Naive thymus-derived CD8-positive, alpha-beta T cell (primary cell): ENCODE measurements at places on chromosomes 12 and 14.

- no peaks in the 10 kb centered on the region for H3K4me1 ChIP-seq
- peaks cover 16% of the 10 kb centered on the region for H3K27me3 ChIP-seq
- DNase-seq, result no peak
Observed at GRCh38 chr12:112752303-112752702, 39.2 kb upstream of the RPH3A start.

DNA sequence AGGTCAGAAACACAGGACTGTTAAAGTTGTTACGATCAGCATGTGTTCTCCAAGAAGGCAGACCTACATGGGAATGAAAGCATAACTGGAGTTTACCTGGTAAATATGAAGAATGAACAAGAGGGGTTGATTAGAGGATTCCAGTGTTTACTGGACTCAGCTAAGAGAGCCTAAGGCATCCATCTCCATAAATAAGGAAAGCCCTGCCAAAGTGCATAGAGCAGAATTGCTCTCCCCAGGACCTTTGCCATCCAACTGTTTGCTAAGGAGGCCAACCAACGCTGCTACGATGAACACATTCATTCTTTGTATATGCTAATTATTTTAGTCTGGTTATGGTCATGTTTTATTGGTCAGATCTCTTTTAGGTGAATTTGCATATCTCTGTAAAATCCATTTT lies 17.1 kb upstream of the PAWR start:
- DNase-seq, result no peak
- no peaks in the 10 kb centered on the region for H3K4me1 ChIP-seq
- H3K27me3 ChIP-seq, result no peaks in the 10 kb centered on the region
- H3K27ac ChIP-seq, result no peak overlapping the region
- no peak overlapping the region for H3K4me3 ChIP-seq

GRCh38 chr12:121992059-121992879 lies 29.4 kb upstream of the BCL7A start:
- peak overlapping the region; percentile 77 for H3K27ac ChIP-seq
- H3K4me3 ChIP-seq, result no peak overlapping the region
- DNase-seq, result peak; percentile 37
- peaks cover 4% of the 10 kb centered on the region for H3K4me1 ChIP-seq
- H3K36me3 ChIP-seq, result no peaks in the 10 kb centered on the region
- H3K27me3 ChIP-seq, result no peaks in the 10 kb centered on the region

DNA sequence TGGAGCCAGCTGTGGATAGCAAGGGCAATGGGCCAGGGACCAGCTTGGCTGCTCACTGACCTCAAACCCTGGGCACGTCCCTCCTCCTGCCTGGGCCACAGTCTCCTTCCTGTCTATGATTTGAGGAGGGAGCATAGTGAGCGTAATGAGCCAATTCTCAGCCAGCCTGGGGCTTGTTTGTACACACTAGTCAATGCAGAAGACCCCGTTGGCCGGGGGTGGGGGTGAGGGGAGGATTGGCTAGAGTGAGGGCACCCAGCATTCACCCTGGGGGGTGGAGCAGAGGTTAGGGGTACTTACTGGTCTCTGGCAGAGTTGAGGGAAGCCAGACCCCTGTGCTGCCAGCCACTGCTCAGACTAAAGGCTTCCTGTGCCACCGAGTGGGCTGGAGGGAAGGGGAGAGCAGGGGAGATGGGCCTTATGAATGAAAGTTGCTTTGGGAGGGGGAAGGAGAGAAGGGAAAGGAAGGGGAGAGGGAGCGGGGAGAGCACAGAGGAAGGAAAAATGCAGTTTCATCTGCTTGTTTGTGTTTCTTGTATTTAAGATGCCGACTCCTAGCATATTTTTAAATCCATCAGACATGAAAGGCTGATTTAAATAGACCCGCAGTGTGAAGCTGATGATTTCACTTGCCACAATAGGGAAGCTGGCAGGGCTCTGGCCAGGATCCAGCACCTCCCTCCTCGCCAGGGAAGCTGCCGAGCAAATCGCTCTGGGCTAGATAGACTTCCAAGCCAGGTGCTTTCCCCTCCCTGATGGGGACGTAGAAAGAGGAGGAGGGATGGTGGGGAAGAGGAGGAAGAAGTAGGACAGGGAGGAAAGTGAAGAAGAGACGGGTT lies 114.0 kb downstream of the PRMT8 start:
- peaks cover 8% of the 10 kb centered on the region for H3K4me1 ChIP-seq
- H3K27me3 ChIP-seq, result peaks cover 4% of the 10 kb centered on the region
- peaks cover 17% of the 10 kb centered on the region for H3K36me3 ChIP-seq
- H3K27ac ChIP-seq, result peak overlapping the region; percentile 81
- H3K4me3 ChIP-seq, result no peak overlapping the region

DNA sequence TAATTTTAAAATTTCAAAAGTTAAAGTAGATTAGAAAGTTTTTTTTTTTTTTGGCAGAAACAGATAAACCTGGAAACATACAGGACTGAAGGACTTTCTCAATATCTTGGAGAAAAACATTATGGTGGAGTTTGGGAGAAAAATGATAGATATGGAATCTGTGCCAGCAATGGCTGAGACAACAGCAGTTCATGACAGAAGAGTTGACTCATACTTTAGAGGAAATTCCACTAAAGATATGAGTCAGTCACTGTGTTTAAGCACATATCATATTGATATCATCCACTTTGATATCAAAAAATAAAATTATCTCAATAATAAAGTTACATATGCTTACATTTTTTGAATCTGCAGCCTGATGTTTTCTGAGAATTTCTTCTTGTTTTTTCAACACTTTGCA lies 193.9 kb upstream of the OR4E1 start:
- no peak overlapping the region for H3K4me3 ChIP-seq
- DNase-seq, result no peak
- no peaks in the 10 kb centered on the region for H3K36me3 ChIP-seq
- no peak overlapping the region for H3K27ac ChIP-seq
- peaks cover 8% of the 10 kb centered on the region for H3K4me1 ChIP-seq

DNA sequence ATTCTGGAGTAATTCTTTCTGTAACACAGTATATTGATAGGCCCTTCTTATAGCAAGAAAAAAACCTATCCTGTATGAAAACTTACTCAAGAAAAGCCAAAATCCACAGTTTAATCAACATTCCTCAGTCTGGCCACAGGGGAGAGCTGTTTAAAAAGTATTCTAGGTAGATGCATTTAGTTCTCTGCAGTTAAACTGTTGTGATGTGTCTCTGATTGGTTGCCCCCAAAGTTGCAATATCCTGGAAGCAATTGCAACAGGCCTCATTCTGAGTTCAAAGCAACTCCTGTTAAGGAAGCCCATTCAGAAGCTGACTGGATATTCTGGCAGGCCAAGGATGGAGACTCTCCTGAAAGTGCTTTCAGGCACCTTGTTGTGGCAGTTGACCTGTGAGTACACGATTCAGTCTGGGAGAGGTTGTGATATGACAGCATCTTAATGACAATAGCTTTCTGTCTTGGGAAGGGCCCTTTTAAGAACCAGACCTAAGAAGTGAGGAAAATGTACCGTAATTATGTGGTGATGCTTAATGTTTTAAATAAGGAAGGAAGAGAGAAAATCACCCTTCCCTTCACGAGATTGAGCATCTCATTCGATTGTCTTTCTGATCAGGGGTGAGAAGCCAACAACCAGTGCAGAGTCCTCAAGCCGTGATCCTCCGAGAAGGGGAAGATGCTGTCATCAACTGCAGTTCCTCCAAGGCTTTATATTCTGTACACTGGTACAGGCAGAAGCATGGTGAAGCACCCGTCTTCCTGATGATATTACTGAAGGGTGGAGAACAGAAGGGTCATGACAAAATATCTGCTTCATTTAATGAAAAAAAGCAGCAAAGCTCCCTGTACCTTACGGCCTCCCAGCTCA lies 420.7 kb downstream of the DAD1 start:
- H3K4me3 ChIP-seq, result peak overlapping the region; percentile 89
- H3K36me3 ChIP-seq, result peaks cover 6% of the 10 kb centered on the region
- peak overlapping the region; percentile 80 for H3K27ac ChIP-seq
- DNase-seq, result peak; percentile 37

DNA sequence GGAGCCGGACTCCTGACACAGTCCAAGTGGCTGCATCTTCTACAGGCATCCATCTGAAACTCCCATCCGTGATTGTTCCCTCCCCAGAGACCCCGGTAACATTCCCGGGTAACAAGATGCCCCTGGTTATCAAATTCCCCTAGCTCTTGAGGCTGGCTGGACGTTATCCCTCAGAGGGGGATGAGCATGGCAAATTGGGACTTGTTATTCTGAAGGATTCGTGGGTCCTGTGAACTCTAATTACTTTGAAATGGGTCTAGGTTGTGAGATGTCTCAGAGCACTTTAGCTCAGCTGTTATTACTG lies 642 bp upstream of the PAN2 start:
- H3K36me3 ChIP-seq, result peaks cover 3% of the 10 kb centered on the region
- no peak for DNase-seq
- no peaks in the 10 kb centered on the region for H3K27me3 ChIP-seq
- H3K4me3 ChIP-seq, result peak overlapping the region; percentile 94
- peak overlapping the region; percentile 99 for H3K27ac ChIP-seq
- H3K4me1 ChIP-seq, result peaks cover 59% of the 10 kb centered on the region

DNA sequence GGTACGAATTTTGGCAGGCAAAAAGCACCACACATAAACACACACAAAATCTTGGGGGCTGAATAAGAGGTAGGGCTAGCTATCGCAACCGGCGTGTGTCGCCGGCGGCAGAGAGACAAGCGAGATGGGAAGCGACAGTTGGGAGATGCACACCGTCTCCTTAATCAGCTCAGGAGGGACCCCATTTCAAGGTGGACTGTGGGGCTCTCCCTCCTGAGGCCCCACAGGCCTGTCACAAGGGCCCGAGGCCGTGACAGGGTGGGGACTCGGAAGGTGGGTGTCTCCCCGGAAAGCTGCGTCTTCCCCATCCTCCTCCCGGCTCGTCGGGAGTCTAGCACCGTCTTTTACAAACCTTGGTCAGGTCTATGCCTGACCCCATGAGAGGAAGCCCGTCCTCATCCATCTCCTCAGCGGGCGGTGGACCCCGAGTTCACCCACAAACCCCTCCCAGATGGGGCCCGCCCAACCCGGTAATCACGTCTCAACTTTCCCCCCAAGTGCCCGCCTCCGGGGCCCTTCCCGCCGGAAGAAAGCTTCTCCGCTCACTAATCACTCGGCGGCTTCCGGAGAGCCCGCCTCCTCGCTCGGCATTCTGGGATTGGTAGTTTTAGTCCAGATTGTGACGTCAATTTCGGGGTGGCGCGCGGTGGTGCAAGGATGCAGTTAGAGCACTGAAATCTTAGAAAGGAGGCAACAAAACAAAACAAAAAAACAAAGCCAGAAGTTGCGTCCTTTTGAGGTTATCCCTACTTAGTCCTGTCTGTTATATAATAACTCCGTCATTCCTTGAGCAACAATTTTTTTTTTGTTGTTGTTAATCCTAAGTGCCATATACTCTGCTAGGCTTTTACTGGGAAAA lies at the start of gene WASHC3:
TSS of gene WASHC3 (minus strand) at position 432 of the 859 bp plus-strand sequence. CDS start at position 403, 29 bp downstream.
- peaks cover 3% of the 10 kb centered on the region for H3K27me3 ChIP-seq
- peaks cover 33% of the 10 kb centered on the region for H3K36me3 ChIP-seq
- peak; percentile 93 for DNase-seq
- H3K4me3 ChIP-seq, result peak within 1 kb of the TSS; percentile 94

DNA sequence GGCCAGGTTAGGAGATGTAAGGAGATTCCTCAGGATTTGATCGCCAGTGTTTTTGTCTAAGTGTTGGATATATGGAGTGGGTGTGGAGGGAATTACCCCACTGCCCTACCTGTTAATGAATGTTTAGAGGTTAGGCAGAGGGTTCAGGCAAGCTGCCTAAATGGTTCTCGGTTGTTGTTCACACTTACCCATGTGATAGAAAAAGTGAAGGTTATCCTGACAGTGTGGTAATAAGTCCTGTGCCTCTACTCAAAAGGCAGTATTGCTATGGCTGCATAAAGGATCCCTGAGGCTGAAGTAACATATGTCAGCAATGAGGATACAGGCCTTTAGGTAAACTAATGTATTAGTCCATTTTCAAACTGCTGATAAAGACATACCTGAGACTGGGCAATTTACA lies 112.0 kb downstream of the GPHN start:
- no peak for DNase-seq
- no peaks in the 10 kb centered on the region for H3K27me3 ChIP-seq
- H3K36me3 ChIP-seq, result peaks cover 19% of the 10 kb centered on the region

DNA sequence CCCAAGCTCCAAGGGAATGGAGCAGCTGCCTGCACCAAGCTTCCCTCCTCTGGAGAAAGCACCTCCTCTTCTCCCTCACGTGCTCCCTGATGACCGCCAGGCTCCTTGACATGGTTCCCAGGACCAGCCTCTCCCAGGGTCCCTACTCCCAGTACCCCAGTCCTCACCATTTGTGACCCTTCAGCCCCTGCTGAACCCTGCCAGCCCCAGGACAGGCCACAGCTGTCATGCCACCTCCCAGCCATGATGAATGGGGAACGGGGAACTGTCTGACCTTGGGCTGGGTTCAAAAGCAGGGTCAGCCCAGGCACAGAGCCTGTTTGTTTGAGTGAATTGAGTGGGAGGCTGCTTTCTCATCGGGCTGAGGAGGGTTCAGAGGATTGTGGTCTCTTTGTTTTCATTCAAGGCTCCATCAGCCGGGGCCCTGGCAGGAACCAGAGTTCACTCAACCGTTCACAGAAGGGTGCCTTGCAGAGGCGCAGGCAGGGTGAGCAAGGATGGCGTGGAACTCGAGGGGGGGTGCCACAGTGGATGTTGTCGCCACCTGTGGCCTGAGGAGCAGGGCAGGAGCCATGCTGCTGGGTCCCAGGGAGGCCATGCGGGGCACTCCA lies 344.5 kb upstream of the SFSWAP start:
- no peak overlapping the region for H3K4me3 ChIP-seq
- H3K27ac ChIP-seq, result no peak overlapping the region
- DNase-seq, result no peak

GRCh38 chr12:6548966-6549683 lies 6.7 kb downstream of the IFFO1 start:
- H3K36me3 ChIP-seq, result peaks cover 4% of the 10 kb centered on the region
- H3K27me3 ChIP-seq, result no peaks in the 10 kb centered on the region
- DNase-seq, result no peak
- peaks cover 37% of the 10 kb centered on the region for H3K4me1 ChIP-seq

GRCh38 chr12:103884316-103884715 lies 43.3 kb upstream of the NT5DC3 start:
- H3K27me3 ChIP-seq, result no peaks in the 10 kb centered on the region
- peak; percentile 59 for DNase-seq
- no peak overlapping the region for H3K27ac ChIP-seq
- H3K36me3 ChIP-seq, result no peaks in the 10 kb centered on the region

- H3K4me1 ChIP-seq, result peaks cover 79% of the 10 kb centered on the region
- H3K27ac ChIP-seq, result peak overlapping the region; percentile 87
- no peaks in the 10 kb centered on the region for H3K36me3 ChIP-seq
- DNase-seq, result no peak
- no peaks in the 10 kb centered on the region for H3K27me3 ChIP-seq
Observed at GRCh38 chr14:61483476-61483875, 162.1 kb downstream of the PRKCH start.

- H3K4me1 ChIP-seq, result peaks cover 10% of the 10 kb centered on the region
- DNase-seq, result peak; percentile 13
- peaks cover 15% of the 10 kb centered on the region for H3K36me3 ChIP-seq
- H3K27me3 ChIP-seq, result no peaks in the 10 kb centered on the region
Observed at GRCh38 chr14:60266021-60266937, 17.3 kb downstream of the PPM1A start.

GRCh38 chr14:36690311-36691040 lies 28.8 kb downstream of the PAX9 start:
- no peaks in the 10 kb centered on the region for H3K36me3 ChIP-seq
- no peak overlapping the region for H3K4me3 ChIP-seq
- no peaks in the 10 kb centered on the region for H3K27me3 ChIP-seq
- no peaks in the 10 kb centered on the region for H3K4me1 ChIP-seq
- no peak overlapping the region for H3K27ac ChIP-seq

- no peak overlapping the region for H3K27ac ChIP-seq
- H3K4me3 ChIP-seq, result no peak overlapping the region
- peaks cover 46% of the 10 kb centered on the region for H3K27me3 ChIP-seq
- no peaks in the 10 kb centered on the region for H3K4me1 ChIP-seq
- no peak for DNase-seq
- no peaks in the 10 kb centered on the region for H3K36me3 ChIP-seq
Observed at GRCh38 chr12:84056-84455, 17.5 kb downstream of the IQSEC3 start.
